ENCODE measurements at places on chromosomes 7 and 10.
A peak's percentile ranks its signal among the peaks of the same experiment; 100 is the strongest.

DNA sequence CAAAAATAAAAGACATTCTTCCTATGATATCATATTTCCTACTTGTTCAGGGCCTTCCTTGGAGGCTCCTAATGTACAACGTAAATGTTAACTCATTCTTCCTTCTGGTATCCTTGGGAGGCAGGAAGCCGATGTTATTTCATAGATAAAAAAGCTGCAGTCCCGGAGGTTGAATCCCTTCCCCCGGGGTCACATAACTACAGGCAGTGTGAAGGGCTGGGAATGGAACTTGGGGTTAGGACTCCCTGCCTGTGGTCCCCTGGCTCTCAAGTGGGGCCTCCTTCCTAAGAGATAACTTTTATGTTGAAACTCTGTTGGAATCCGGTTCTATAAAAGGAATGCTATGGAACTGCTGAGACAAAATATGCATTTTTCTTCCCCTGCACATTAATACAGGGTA lies 14.9 kb upstream of the CCDC3 start:
- no peak for DNase-seq

GRCh38 chr7:98203964-98204605 lies 7.2 kb upstream of the BHLHA15 start:
- no peak for DNase-seq

DNA sequence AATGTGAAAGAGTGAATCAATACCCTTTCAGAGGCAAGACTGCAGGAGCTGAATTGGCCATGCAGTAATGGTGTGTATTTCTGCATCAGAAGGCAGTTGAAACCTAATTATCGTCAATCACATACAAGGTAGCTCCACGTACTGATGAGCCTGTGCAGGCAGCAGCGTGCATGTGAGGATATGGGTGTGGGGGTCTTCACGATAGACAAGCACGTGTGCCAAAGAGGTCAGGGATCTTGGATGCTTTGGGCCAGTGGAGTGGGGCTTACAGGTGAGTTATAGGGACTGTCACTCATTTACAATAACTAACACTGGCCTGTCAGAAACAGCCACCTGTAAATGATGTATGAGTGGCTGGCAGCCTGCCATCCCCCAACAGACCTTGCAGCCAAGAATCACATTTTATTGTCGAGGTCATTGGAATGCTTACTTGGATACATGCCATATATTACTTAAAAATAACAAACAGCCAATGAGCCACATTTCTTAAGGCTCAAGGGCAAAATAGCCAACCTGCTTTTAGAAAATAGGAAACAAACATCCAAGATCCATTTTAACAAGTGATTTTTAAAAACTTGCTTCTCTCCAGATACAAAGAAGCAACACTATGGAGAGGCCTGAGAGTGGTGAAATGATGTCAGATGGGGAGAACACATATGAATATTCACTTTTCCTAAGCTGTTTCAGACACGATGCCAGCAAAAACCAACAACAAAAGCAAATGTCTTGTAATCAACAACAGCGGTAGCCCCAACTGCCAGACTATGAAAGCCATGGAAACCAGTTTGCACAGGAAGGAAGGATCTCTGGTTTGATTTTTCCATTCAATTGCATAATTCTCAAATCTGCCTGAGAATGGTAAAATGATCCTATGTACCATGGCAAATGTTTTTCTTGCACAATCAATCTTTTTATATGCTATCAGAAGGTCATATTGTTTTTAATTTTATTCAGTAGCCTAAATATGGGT lies 210.7 kb downstream of the SKAP2 start:
- no peak for DNase-seq

DNA sequence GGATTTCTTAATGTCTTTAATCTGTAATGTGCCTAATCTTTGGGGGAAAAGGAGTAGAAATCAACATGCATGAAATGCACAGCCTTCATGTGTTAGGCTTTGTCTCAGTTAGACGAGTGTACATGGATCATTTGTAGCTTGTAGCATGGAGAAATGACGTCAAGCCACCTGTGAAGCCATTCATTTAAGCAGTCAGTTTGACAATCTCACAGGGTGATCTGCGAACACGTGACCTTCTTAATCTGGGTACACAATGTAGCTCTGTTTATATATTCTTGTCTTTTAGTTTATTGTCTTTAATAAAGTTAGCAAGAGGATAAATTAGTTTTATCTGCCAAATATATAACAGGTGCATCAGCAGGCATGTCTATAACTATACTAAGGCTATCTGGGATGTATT lies 351.9 kb upstream of the LRGUK start:
- DNase-seq: no peak

DNA sequence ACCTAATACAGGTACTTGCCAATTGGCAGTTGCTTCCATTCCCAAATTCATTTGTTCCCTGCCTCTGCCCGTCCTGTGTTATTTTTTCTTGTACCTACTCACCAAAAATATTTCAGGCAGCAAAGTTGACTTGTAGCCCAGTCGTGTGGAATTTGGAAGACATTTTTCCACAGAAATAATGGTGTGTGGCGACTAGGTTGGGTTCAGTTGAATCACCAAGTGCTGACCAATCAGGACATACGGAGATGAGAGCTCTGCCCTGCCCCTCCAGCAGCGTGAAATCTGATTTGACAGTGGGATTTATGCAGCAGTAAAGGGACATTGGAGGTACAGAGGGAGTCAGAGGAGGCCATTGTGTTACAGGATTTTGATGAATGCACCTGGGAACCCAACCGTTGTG lies 216.9 kb downstream of the CCDC3 start:
- no peak for DNase-seq

GRCh38 chr7:129748356-129749109 lies 137.0 kb downstream of the NRF1 start:
- no peak for DNase-seq

GRCh38 chr10:43945908-43946307 lies 297.2 kb upstream of the ZNF32 start:
- no peak for DNase-seq

- no peak for DNase-seq
Measured at GRCh38 chr10:68330852-68331454, 911 bp upstream of the HNRNPH3 start.

GRCh38 chr7:38448054-38448453 lies 174.6 kb upstream of the TARP start:
- DNase-seq: no peak

DNA sequence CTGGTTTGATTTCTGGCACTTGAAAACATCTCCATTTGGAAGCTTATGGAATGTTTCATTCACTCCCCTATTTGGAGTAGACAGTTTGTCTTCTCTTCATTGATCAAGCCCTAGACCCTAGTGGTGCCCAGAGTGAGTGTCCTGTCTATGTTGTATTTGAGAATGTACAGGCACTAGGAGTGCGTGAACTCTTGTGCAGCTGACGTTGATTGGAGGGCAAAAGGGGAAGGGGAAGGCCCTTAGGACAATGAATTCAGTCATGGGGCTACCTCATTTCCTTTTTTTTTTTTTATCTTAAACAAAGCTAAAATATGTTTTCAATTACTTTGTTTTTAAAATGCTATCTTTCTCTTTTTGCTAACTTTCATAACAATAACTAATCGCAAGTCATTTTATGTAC lies 66.5 kb downstream of the ADD3 start:
- DNase-seq: no peak

GRCh38 chr7:154789404-154789803 lies 213.5 kb downstream of the PAXIP1 start:
- no peak for DNase-seq

GRCh38 chr10:122051609-122052385 lies 62.8 kb downstream of the TACC2 start:
- DNase-seq: no peak

DNA sequence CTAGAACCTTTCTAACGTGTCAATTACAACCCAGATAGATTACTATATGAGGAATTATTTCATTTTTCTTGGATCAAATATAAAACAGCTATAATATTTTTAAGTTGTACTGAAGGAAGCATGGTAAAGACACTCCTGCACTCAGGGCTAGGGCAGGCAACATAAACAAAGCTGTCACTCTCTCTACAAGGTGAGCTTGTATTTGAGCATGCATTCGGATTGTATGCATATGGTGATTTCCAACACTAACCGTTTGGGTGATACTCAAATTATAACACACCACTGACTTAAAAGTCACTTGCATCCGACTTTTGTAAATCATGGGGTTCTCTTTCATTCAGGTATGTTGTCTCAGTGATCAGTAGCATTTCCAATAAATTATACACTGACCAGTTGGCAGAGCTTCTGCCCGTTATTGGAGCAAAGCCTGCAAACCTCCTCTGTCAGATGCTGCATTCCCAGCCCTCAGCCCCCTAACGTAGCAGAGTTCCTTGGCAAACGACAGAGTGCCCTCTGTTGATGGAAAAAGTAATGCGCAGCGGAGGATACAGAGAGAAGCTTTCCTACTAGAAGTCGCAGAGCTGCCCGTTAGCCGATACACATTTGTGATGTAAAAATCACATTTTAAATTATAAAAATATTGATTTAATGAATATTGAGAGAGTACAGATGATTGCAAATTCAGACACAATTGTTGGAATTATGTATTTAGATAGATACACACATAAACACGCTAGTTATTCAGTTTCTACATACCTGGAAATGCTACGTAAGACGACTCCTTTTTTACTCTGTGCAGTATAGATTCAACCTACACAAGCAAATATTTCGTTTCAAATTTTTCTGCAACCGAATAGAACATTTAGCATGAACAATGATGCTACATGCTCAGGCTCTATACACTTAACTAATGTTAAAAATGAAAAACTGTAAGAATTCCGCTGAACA lies 173.9 kb upstream of the SP4 start:
- DNase-seq: no peak

- DNase-seq: no peak
Measured at GRCh38 chr7:117008886-117009531, 55.7 kb downstream of the ST7 start.

- no peak for DNase-seq
Measured at GRCh38 chr7:44324481-44325200, 753 bp downstream of the CAMK2B start.

- DNase-seq: no peak
Measured at GRCh38 chr7:104160375-104160774, 47.4 kb downstream of the ORC5 start.

- peak; percentile 53 for DNase-seq
Measured at GRCh38 chr10:110783509-110784107, 88.1 kb upstream of the PDCD4 start.

DNA sequence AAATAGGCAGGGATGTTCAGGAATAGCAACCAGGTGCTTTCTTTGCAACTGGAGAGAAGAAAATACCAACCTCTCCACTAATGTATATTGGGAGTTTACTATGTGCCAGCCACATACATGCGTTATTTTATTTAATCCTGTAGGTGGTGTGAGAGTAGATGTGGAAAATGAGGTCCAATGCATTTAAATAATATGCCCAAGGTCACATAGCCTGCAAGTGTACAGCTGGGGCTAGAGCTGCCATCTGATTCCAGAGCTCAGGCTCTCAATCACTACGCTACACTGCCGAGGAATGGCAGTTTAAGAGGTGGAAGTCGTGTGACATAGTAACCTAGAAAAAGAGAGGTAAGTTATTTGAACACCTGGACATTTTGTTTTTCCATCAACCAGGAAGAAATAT lies 277.0 kb downstream of the EXOC4 start:
- DNase-seq: no peak

GRCh38 chr7:50431316-50431715 lies 18.8 kb downstream of the FIGNL1 start:
- no peak for DNase-seq

DNA sequence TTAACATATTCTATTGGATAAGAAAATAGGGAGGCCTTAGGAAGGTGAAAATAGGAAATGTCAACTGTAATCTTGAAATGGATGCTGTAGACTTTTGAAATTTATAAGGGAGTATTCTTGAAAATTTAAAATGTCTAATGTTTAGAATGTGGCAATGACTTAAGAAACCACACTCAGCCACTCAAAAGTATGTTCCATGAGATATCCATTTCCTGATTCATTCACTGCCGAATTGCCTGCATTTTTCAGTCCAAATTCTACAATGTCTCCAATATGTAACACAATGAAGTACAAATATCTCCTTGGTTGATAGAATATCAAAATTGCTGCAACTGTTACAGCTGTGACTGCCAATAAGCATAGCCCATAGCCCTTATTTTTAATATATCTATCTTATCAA lies 25.9 kb downstream of the PRKG1 start:
- no peak for DNase-seq

DNA sequence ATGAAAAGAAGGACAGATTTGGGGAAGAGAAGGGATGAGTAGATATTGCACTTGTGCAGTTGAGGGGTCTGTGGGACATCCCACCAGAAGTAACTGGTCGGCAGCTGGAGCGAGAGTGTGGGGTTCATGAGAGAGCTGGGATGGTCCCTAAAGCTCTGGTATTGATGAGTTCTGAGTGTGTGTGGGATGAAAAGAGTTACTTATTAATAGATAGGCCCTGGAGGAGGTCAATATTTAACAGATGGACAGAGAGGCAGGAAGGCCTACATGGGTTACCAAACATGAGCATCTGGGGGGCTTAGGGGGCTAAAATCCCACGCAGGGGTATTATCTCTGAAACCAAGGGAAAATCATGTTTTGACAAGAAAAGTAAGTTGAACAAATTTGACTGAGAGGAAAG lies 95.7 kb upstream of the SFMBT2 start:
- no peak for DNase-seq

GRCh38 chr10:5518143-5518542 lies 6.6 kb upstream of the CALML3 start:
- no peak for DNase-seq

DNA sequence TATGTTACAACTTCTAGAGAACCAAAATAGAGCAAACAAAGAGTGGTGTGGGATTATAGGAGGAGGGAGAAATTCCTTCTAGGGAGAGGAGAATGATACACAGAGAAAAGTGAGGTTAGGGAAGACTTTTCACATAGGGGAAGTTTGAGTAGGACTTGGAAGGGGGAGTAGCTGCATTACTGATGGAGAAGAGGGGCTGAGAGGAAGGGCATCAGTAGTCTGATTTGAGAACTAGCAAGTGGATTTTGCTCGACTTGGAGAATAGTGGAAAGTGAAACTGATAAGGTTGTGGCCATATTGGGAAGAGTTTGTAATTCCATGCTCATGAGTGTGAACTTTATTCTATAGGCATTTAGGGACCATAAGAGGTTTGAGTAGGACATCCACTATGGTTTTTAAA lies 6.1 kb downstream of the NRF1 start:
- no peak for DNase-seq

GRCh38 chr10:12062754-12063482 lies 5.8 kb upstream of the DHTKD1 start:
- no peak for DNase-seq

- no peak for DNase-seq
Measured at GRCh38 chr7:132113536-132114371, 462.5 kb downstream of the PLXNA4 start.

- no peak for DNase-seq
Measured at GRCh38 chr10:90787393-90788198, 70.2 kb downstream of the HTR7 start.

GRCh38 chr7:51824050-51824449 lies 507.4 kb upstream of the COBL start:
- no peak for DNase-seq

- no peak for DNase-seq
Measured at GRCh38 chr10:63145782-63146181, 12.7 kb downstream of the NRBF2 start.

GRCh38 chr10:33353334-33353733 lies 18.9 kb upstream of the NRP1 start:
- DNase-seq: no peak

Data from stimulated activated CD8-positive, alpha-beta memory T cell treated with anti-CD3 and anti-CD28 coated beads, Interleukin-4, amount 100 ng/mL, for 4 hours (primary cell).